Large intestine (tissue), 12 donors: ENCODE measurements at places on chromosomes 3 and 15. TPM values are rescaled to one million over a fixed set of nuclear protein-coding genes. Genes with fewer than 3 reads are reported as not detected.

TGM5 gene
- polyA plus RNA-seq = 0.03 TPM

RLBP1 gene
- polyA plus RNA-seq = 2.8 TPM

GRCh38 chr3:62090066-62090465 lies 283.3 kb downstream of the FEZF2 start:
- DNase-seq = no peak

SLC28A2 gene
- 16.8 TPM for polyA plus RNA-seq

RPL15 gene
- polyA plus RNA-seq = 2,646 TPM

DNA sequence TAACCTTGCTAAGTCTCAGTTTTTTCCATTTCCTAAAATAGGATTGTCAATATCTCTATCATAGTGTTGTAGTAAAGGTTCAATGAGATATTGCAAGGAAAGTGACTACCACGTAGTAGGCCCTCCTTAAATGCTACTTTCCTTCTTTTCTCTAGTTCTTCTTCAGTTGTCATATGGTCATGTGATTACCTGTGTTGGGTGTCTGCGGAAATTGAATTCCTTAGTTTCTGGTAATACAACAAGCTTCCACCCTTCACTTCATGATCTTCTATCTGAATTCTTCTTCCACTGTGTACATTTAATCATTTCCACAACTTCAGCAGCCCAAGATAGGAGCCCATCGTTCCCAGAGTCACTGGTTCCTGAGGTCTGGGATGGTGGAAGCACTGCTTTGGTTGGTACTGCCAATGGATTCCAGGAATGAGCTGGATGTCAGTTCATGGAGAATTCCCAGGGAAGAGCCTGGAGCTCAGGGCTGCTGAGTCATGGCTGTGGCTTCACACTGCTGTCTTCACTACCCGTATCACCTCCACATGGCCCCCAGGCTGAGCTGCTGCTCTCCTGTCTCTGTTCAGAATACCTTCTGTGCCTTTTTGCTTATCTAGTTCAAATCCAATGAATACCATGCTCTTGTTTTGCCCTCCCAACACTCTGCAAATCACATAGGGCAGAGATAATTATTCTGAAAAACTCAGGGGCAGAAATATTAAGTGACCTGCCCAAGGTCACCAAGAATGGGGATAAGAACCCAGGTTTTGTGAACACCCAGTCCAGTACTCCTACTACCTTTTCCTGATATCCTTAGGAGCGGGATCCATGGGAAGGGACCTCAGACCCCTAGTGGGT lies 98.6 kb downstream of the RPL39L start:
- DNase-seq = no peak

ZNF774 gene
- 6.0 TPM for polyA plus RNA-seq

DNA sequence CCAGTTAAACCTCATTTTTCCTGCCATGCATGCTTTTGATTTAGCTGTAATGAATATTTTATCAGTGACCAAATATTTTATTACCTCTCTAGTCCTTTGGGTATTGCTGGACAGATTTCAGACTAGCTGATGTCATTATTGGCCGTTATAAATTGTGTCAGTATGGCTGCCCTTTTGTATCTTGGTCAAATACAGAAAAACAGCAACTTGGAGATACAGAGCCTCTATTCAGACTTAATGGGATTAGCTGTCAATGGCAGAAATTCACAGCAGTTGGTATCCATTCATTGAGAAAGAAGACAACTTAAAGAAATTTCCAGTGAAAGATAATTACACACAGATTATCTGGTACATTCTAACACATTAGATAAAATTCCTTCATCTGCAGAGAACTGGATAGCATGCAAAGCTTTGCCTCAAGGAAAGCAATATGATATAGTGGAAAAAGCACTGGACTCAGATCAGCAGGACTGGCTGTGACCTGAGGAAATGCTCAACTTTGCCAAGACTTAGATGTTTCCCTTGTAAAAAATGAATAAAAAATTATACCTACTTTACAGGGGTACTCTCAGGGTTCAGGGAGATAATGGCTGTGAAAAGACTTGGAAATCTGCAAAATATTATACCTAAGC lies 20.8 kb downstream of the COL6A6 start:
- no peak for DNase-seq

NIT2 gene
- 78.8 TPM for polyA plus RNA-seq

- DNase-seq = no peak
These were observed 452.8 kb downstream of the ROBO1 start for GRCh38 chr3:79314962-79315361.
